NCI-H1105 (cell line): ENCODE measurements at places on chromosomes 7 and 10.

DNA sequence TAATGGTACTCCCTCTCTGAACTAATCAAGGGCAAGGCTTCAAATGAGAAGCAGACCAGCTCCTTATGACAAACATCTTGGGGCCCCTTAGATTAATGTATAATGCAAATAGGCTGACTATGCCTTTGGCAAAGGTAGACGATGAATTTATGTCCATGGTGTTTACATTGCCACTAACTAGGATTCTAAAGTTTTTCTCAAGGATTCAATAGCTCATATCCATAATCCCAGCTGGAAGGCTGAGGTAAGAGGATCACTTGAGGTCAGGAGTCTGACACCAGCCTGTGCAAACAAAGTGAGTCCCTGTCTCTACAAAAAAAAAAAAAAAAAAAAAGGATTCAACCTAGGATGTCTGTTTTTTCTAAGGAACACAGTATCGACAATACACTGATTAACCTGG is 96.5 kb downstream of the ORC5 start:
- no peak for DNase-seq

DNA sequence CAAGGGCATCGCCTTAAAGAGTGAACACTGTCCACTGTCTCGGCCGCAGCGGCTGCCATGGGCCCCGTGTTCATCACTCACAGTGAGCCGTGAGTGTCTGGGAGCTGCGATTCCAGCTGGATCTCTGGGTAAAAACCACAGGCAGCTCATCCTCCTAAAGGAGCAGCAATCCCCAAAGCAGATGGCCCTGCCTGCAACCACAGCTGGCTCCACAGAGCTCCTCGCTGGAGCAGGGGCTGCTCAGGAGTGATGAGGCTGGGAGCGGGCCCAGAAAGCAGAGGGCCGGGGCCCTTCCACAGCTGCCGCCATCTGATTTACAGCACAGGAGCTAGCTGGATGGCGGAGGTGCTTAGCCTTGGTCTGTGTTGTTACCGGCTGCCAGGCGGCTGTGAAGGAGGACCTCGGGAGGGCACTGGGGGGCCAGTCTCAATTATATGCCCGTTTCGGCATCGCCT is 6.6 kb upstream of the TMEM184A start:
- no peak for DNase-seq

GRCh38 chr10:17001961-17002749 is 127.5 kb downstream of the CUBN start:
- DNase-seq: no peak

DNA sequence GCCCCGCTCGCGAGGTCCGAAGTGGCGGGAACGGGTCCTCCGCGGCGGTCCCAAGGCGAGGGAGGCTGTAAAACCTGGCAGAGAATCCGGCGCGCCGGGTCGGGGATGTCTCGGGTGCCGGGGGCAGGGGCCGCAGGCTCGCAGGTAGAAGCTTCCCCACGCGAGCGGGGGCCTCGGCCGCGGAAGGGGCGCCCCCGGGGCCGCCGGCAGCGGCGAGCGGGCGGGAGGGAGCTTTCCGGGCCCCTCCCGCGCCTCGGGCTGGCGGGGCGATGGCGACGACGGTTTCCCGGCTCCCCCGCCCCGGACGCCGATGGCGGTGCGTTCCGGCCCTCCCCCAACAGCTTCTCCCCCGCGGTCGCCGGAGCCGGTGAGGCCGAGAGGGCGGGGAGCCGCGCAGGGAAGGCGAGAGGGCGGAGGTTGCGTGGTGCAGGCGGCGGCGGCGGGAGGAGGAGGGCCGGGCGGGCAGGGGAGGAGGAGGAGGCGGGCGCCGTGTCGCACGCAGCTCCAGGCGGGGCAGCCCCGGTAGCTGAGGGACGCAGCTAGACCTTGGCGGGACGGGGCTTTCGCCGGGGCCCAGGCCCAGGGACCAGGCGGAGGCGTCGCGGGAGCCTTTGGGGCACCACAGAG is at the start of gene CUL1:
Gene CUL1 (plus strand): TSS at position 507 of the 627 bp plus-strand sequence. CDS start 31,220 bp downstream, outside the sequence.
- DNase-seq: peak; percentile 68

DNA sequence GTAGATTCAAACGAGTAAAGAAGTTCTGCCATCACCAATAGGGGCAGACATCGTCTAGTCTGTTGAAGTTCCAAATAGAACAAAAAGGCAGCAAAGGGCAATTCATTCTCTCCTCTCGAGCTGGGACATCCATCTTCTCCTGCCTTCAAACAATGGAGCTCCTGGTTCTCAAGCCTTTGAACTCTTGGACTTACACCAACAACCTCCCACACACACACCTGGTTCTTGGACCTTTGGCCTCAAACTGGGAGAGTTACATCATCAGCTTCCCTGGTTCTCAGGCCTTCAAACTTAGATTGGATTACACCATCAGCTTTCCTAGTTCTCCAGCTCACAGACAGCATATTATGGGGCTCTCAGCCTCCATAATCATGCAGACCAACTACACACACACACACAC is 9.8 kb upstream of the GIMAP5 start:
- DNase-seq: no peak

- no peak for DNase-seq
These were observed 48.3 kb downstream of the SLC37A3 start for GRCh38 chr7:140350056-140350455.

GRCh38 chr10:73932620-73933112 is 21.7 kb downstream of the PLAU start:
- DNase-seq: no peak

DNA sequence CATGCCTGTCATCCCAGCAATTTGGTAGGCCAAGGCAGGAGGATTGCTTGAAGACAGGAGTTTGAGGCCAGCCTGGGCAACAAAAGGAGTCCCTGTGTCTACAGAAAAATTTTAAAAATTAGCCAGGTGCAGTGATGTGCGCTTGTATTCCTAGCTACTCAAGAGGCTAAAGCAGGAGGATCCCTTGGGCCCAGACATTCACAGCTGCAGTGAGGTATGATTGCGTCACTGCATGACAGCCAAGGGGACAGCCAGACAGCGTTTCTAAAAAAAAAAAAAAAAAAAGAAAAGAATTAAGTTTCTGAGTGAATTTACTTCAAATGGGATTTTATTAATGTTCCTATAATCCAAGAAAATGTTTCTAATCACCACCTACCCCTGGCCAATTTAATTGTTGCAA is 87.4 kb upstream of the RNF148 start:
- DNase-seq: peak; percentile 74

DNA sequence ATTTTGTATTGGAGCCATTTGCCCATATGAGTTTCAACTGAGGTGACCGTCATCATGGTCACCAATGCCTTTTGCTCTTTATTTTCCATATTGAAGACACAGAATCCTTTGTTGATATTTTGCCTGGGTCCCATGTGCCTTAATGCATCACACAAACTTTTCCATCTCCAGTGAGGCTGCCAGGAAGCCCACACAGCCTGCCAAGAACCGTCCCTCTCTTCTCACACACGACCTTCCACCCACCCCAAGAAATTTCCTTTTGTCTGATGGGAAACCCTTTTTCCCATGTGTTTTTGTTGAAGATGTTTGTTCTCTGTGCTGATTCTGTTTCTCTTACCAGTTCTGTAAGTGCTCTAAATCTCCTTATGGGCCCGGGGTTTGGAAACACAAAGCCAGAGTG is 168.9 kb downstream of the CSTF2T start:
- DNase-seq: no peak

DNA sequence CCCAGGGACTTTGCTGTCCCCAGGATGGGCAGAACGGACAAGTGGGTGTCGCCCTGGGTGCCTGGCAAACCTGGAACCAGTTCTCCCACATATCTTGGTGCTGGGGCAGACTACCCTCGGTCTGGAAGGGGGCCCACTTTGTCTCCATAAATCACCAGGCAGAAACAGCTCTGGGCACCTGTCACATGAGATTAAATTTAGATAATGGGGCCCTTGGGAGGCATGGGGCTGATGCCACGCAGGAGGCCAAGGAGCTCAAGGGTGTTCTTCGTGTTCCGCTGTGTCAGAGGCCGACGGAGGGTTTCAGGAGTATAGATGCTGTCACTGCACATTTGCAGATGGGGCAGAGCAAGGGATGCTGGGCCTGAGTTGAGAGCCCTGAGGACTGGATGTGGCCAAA is 72.7 kb downstream of the TMEM130 start:
- DNase-seq: no peak

DNA sequence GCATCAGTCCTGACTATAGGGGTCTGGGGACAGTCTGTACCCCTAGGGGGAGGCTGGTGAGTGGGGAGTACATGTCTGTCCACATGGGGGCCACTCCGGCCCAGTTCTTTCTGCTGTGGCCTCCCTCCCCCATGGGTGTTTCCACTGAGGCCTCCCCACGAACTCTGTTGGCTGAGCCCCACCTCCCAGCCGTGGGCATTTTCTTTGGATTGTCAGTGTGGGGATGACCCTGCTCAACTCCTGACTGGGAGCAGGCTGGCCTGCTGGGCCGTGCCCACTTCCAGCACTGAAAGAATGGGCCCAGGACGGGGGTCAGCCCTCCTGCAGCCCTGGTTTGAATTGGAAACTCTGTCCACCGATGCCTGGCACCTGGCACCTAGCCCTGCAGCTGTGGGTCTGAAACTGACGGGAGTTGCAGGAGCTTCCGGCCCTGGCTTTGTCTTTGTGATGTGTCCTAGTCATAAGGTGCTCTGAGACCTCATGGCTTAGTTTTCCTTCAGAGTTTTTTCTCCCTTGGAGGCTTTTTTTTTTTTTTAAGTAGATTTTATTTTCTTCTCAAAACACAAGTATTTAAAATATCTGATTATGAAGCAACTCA is 46.5 kb downstream of the LHPP start:
- no peak for DNase-seq

GRCh38 chr7:17307000-17307399 is 8.5 kb downstream of the AHR start:
- DNase-seq: no peak

GRCh38 chr7:12080006-12080405 is 131.1 kb upstream of the TMEM106B start:
- no peak for DNase-seq

- no peak for DNase-seq
These were observed 52.2 kb downstream of the IRF5 start for GRCh38 chr7:128989961-128990360.

GRCh38 chr10:33660329-33660728 is 325.9 kb upstream of the NRP1 start:
- no peak for DNase-seq

- DNase-seq: no peak
These were observed 5.4 kb downstream of the SAP25 start for GRCh38 chr7:100568176-100568895.

DNA sequence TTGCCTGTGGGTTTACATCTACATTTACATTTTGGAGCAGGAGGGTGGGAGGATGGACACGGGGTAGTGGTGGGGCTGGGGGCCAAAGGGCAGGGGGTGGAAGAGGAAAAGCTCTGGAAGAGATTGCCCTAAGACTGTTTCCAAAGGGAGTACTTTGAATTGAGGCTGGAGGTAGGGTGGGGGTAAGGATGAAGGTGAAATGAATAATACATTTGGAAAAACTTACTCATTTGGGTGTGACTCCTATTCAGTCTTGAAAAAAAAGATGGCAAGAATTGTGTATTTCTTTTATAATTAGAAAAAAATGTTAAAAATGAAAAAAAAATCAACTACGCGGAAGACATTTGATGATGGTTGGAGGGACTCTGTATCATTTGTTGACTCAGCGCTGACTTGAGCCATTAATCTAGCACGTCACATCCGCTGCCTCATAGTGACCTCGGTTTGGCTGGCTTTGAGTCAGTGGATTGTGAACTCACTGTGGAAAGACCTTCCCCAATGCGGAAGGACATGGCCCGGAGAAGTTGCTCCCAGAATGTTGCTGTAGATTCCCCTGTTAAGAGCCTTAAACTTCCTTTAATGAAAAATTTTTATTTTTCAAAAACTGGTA is 2.8 kb downstream of the FAM180A start:
- no peak for DNase-seq

GRCh38 chr7:80729591-80730320 is 91.3 kb downstream of the CD36 start:
- no peak for DNase-seq

DNA sequence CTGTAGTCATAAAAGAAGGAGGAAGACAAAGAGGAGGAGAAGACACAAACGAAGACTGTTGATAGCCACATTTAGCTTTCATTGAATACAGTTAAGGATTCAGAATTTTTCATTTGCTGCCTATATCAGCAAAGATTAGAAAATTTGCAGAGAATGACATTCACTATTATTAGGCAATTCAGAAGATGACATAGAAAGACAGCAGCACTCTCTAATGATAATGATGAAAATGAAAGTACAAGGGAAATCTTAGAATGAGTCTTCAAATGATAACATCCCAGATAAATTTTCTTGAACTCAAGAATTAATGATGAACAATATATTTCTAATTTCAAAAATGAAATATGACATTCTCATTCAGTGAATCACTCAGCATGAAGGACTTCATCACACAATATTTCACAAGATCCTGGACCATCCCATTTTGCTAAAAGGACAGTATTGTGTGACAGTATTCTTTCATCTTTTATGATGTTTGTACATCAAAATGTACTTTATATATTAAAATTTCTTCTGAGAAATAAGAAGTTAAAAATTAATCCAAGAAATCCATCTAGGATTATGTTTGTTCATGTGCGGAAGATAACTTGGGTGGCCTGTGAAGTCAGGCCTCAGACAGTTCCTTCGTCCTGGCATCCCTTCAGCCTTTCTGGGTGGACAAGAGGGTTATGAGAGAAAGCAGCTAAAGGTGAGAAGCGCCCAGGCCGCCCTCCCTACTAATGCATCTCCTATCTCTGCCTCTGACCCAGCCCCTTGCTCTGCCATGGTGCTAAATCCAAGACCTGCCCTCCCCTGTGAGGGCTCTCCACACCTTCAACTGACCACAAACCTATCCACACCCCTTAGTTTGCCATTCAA is 47.4 kb upstream of the CAMK2B start:
- DNase-seq: no peak

- DNase-seq: no peak
These were observed 236.1 kb upstream of the FERD3L start for GRCh38 chr7:19381321-19381720.

DNA sequence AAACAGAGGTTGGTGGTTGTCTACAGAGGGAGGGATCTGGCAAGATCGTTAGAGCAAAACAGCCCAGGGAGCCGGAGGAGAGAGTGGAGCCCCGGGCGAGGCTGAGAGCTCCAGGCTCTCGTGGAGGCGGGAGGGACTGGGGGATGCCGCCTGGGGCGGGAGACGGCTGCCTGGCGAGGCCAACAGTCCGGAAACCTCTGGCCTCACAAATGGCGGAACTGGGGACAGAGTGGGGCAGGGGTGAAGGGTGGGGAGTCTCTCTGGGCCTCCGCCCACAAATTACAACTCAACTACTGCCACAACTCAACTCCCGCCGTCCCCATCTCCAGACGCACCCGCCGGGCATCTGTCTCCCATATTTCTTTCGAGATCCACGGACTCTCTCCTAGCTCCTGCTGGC is 47.7 kb downstream of the CLEC2L start:
- no peak for DNase-seq
